ENCODE measurements at places on chromosomes 1 and 21.
A peak's percentile ranks its signal among the peaks of the same experiment; 100 is the strongest.

- no peak for DNase-seq
Observed at GRCh38 chr1:30741239-30741894, 16.2 kb downstream of the LAPTM5 start.

DNA sequence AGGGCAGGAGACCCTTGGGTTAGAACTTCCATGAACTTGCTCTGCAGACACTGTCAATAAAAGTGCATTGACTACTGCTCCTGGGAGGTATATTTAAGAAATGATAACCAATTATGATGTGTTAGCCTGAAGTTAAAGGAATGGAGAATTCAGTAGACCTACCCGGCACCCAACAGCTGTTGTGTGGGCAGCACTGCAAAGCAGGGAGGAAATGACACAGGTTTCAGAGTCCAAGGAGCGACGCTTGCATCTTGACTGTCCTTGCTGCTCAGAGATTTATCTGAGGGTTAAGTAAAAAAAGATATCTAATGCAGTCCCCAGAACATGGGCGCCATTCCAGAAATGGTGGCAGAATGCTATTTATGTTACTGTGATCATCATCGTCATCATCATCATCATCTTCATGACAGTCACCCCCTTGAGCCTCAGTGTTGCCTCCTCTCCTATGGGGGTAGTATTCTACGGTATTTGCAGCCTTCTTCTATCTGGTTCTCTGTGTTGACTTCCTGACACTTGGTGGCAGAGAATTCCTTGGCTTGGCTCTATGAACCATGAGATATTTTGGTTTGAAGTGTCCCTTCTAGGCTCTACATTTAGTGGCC, 225.9 kb downstream of the KAZN start:
- no peak for DNase-seq

- no peak for DNase-seq
Observed at GRCh38 chr1:94020764-94021579, 100.0 kb downstream of the ABCA4 start.

GRCh38 chr1:201622353-201622752, 83.4 kb downstream of the NAV1 start:
- DNase-seq, result no peak

DNA sequence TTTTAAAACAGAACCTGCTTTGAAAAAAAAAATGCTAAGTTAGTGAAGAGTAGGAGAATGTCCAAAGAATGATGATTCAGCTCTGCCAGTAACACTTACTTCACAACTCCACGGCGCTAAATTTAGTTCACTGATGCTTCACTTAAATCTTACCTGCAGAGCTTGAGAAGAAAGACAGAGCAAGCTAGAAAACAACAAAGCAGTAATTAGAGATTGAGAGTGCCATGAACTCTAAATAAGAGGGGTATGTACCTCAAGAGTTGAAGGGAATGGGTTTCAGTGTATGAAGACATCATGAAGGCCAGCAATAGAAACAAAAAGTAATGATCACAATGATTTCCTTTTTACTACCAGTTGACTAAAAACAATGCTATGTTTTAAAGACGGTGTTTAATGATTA, 32.8 kb downstream of the EPRS1 start:
- DNase-seq, result no peak

- peak; percentile 42 for DNase-seq
Observed at GRCh38 chr21:37642493-37642892, 273.8 kb downstream of the KCNJ6 start.

GRCh38 chr21:46559291-46559983, 45.4 kb downstream of the S100B start:
- peak; percentile 87 for DNase-seq

DNA sequence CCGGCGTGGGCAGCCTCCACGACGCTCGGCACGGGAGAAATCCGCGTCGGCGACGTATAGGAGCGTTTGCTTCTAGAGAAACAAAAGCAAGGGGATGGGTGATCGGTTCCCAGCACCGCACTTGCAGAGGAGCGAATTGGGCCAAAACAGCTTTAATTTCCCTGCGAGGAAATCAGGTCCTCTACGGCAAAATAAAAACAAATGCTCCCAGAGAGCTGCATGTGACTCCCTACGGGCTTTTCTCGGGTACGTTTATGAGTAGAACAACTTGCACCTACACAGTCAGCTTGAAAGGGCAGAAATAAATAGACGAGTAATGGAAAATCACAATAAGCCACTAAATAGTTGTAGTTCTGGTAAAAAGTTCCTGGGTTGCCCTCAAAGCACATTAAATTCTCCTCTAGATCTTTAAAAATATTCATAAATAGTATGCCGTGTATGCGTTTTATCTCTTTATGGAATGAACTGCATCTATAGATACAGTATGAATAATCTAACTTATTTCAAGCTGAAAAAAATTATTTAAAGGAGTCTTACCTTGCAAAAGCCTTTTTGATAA, 1.2 kb downstream of the NHLH2 start:
- no peak for DNase-seq

GRCh38 chr1:36910886-36911540, 123.3 kb downstream of the GRIK3 start:
- no peak for DNase-seq

GRCh38 chr1:90318431-90318830, 323.5 kb downstream of the ZNF326 start:
- DNase-seq, result no peak

DNA sequence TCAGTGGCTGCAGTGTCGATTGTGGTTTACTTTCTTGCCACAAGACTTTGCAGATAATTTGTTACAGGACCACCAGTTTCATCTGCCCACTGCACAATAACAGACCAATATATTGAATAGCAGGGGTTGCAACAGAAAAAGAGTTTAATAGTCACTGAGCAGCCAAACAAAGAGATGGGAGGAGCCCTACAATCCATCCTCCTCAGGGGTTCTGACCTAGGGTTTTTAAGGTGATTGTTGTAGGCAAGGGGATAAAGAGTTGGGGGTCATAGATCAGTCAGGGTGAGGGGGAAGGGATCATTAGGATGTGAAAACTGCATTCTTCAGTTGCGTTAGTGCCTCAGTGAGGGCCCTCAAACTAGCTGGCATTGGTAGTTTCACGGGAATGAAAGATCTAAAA, 110.7 kb upstream of the OLFM3 start:
- no peak for DNase-seq

DNA sequence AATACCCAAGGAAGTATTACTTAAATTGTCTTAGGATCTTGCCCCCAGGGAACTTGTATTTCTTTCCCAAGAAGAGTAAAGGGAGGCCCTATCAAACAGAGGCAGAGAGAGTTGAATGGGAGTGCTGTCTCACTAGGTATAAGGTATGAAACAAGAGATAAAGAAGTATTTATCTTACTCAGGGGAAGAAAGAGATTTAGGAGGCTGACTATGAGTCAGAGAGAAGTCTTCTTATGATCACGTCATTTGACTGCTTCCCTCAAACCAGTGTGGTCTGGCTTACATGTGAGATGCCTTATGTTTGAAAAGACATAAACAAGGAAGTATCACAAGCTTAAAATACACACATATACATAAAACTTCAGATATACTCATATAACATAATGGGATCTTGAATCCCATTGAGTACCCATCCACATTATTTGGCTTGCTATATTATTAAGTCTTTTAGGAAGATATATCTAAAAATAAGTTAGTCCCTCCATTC, 29.6 kb downstream of the DUSP10 start:
- peak; percentile 62 for DNase-seq

- DNase-seq, result no peak
Observed at GRCh38 chr1:228281631-228282328, 73.9 kb downstream of the OBSCN start.

GRCh38 chr1:154141240-154141639, 13.6 kb downstream of the NUP210L start:
- no peak for DNase-seq

- no peak for DNase-seq
Observed at GRCh38 chr1:181061891-181062835, 26.3 kb upstream of the IER5 start.
